ENCODE measurements at places on chromosomes 5 and 9. TPM values are rescaled to one million over a fixed set of nuclear protein-coding genes. Genes with fewer than 3 reads are reported as not detected.

GRCh38 chr9:18598969-18599368 lies 125.0 kb downstream of the ADAMTSL1 start:
- DNase-seq: no peak

DNA sequence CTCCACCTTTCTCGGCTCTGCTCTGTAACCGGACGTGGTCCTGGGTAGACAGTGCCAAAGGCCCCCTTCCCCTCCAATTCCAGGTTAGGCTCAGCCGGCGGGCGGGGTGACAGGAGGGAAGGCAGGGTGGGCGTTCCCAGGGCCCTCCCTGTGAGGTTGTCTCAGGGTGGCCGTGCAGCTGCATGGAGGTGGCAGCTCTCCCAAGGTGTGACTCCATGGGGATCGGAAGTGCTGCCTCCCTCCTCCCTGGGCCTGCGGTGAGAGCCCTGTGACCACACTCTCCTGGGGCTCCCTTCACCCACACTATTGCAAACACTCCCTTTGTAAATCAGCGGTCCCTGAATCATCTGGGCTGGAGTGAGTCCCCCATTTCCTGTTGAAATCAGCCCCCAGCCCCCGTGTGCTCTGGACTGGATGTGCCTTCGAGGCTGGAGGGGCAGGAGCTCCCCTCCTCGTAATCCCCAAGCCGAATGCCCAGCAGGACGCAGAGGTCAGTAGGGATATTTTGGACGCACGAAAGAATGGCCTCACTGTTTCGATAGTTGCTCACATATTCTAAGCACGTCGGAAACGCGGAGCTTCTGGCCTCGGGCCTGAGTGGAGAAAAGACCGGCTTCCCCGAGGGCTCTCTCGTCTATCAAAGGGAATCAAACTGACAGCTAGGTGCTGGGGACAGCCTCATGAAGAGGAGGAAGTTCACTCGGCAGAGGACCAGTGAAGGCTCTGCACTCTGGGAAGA lies 107.6 kb upstream of the COL5A1 start:
- DNase-seq: no peak

- DNase-seq: no peak
Measured at GRCh38 chr5:57527870-57528269, 45.3 kb upstream of the ACTBL2 start.

GRCh38 chr5:34610546-34610945 lies 45.6 kb upstream of the RAI14 start:
- DNase-seq: no peak

Gene PCDHB13
- total RNA-seq: not detected
